DMS153 (cell line): ENCODE measurements at places on chromosomes 6 and 20.
A peak's percentile ranks its signal among the peaks of the same experiment; 100 is the strongest.

DNA sequence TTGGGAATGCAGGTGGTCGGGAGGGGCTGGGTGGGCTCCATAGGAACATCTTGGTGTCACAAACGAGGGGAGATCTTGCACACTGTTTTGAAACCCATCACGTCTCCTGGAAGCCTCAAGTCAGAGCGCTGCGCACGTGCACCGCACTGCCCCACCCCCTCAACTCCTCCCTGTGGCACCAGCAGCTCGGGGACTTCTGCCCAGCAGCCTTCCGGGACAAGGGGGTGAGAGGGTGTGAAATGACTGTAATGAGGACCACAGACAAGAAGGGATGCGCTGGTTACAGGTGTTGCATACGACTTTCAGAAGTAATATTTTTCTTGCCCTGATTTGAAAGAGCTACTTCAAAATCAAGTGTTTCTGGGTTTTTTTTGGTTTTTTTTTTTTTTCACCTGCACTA is 60.3 kb downstream of the FOXC1 start:
- no peak for DNase-seq

DNA sequence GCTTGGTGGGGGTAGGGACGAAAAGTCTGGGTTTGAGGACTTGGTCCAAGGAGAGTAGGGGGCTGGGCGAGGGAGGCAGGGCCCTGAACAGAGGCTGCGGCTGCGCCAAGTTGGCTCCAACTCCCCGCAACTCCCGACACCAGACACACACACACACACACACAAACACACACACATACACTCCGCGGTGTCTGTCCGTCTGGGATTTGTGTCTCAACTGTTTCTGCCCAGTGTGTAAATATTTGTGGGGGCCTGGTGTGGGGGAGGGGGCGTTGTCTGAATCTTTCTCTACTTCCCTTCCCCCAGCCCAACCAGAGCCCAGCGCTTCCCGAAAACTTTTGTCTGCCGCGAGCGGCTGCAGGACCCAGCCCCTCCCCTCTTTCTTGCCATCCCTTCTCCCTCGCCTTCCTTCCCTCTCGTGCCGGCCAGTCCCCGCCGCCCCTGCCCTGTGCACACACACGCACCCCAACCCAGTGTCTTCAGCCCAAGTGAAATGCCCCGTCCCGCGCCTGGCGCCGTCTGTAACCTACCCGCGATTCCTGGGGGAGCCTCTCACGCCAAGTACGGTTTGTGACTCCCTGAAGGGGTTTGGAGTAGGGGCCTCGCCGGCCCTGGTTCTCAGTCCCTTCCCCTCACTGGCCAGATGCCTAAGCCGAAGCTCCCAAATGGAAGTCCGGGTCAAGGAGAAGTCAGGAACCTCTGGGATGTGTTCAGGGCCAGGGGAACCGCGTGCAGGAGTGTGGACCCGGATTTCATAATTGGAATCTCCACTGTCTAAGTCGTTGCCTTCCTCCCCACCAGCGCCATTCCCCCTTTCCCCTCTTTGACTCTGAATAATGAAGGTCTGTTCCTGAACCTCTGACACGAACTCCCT is 904 bp downstream of the MDFI start:
- no peak for DNase-seq

- DNase-seq: peak; percentile 64
Observed at GRCh38 chr20:46031701-46032254, 2.8 kb downstream of the SLC12A5 start.

GRCh38 chr20:53138454-53139262 is 166.5 kb downstream of the TSHZ2 start:
- DNase-seq: no peak

DNA sequence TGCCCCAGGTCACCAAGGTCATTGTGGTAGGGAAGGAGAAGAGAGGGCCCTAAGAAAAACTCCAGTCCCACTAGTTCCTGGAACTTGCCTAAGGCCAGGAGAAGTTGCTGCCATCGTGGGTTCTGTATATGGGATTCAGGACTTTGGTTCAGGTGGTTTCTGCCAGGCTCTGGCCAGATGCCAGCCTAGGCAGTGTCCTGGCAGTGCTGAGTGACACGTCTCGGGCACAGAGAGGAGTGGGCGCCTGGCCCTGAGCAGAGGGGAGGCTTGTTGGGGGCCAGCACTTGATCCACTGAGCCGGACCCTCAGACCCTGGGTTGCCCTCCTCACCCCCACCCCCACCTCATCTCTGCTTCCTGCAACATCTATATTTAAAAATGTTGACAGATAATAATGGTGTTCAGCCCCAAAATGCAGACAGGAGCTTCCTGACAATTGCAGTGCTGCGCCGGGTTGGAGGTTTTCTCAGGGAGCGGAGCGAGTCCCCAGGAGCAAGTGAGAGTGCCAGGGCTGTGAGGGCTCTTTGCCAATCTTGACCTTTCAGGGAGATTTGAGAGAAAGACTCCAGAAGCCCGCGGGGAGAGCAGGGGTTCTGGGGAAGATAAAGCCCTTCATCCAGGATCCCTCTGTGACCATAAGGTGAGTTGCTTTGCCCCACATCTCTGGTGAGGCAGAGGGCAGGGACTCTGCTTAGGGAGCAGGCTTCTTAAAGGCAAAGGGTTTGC is 71.9 kb downstream of the PHACTR3 start:
- DNase-seq: no peak
